Endodermal cell (in vitro differentiated cells): ENCODE measurements at places on chromosomes 1 and 21. TPM values are rescaled to one million over a fixed set of nuclear protein-coding genes. Genes with fewer than 3 reads are reported as not detected.
A peak's percentile ranks its signal among the peaks of the same experiment; 100 is the strongest.

GRCh38 chr1:150281221-150281757 is 1.1 kb upstream of the CIART start:
- peak overlapping the region; percentile 42 for H3K4me3 ChIP-seq
- H3K27ac ChIP-seq = no peak overlapping the region
- peaks cover 22% of the 10 kb centered on the region for H3K27me3 ChIP-seq

GRCh38 chr1:40849801-40850592 is 12.2 kb downstream of the CITED4 start:
- H3K4me3 ChIP-seq = no peak overlapping the region
- no peaks in the 10 kb centered on the region for H3K27me3 ChIP-seq
- peak; percentile 90 for DNase-seq
- H3K36me3 ChIP-seq = no peaks in the 10 kb centered on the region
- no peaks in the 10 kb centered on the region for H3K4me1 ChIP-seq

DNA sequence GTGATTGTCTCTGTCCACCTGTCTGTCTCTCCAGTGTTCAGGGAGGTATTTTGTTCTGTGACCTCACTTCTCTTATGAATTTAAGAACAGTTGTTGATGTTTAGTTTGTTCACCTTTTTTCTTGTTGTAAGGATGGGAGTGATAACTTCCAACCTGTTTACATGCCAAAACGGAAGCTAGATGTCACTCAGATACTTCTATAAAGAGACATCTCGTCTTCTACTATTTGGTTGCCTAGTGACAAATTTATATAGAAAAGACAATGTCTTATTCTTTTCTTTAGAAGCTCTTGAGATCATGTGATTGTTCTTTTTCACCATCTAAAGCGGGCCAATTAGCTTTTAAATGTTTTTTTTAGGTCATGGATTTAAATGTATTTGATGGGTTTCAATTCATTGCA is 33.8 kb downstream of the PRSS38 start:
- H3K4me3 ChIP-seq = no peak overlapping the region
- H3K36me3 ChIP-seq = no peaks in the 10 kb centered on the region
- H3K27me3 ChIP-seq = peaks cover 14% of the 10 kb centered on the region

Gene TRAF3IP3
- total RNA-seq = not detected in 3 replicates

Gene GOLT1A
- total RNA-seq = 1.6 and 1.8 TPM in 2 replicates

Gene TRNAU1AP
- 53.7 to 79.7 TPM (median 62.2 TPM) in 3 replicates for total RNA-seq
